ENCODE measurements at places on chromosomes 5 and 9.
A peak's percentile ranks its signal among the peaks of the same experiment; 100 is the strongest.

DNA sequence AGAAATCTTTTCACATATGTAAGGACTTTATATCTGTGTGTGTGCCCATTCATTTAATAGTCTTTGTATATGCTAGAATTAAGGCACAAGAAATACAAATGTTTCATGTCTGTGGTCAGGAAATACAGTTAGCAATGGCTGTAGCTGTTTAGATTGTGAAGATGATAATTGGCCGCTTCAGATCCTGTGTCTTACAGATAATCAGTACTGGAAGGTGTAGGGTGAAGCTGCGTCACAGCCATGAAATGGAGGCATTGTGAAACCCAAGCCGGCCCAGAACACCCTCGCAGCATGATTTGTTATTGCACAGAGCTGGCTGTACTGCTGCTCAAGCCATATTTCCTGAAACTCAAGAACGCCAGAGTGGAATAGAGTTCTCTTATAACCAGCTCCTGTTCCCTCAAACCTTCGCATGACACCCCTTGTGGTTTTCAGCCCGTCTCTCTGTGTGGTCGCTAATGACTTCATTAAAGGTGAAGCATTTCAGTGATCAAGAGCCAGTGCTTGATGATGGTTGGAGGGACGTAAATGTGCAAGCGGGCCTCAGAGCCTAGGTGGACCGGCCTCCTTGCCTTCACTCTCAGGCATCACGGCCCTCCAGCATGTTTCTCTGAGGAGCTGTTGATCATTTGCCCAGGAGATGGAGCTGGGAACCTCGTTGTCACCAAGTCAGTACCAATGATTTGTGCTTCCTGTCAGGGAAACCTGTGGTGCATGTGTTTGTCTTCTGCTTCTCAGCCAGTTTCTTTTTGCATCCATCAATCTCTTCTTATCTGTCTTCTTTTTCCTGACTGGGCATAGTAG is 80.1 kb downstream of the F2RL2 start:
- peak; percentile 3 for DNase-seq

- peak; percentile 13 for DNase-seq
Observed at GRCh38 chr5:2039180-2039531, 156.4 kb upstream of the IRX4 start.

DNA sequence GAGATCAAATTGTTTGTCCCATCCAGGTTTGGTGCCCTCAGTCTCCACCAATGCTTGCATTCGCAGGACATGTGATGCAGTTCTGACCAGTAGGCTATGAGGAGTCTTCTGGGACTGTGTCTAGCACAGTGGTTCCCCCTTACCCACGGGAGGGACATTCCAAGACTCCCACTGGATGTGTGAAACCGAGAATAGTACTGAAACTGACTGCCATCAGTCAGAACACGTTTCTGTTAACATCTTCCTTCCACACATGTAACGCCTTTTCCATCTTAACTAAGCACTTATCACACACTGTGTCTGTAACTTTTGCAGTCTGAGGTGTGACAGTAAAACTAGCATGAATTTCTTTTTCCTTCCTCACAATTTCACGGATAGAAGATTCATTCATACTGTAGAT is 74.7 kb downstream of the PTTG1 start:
- DNase-seq = no peak

GRCh38 chr9:5909976-5910375 is 19.3 kb downstream of the MLANA start:
- DNase-seq = no peak

DNA sequence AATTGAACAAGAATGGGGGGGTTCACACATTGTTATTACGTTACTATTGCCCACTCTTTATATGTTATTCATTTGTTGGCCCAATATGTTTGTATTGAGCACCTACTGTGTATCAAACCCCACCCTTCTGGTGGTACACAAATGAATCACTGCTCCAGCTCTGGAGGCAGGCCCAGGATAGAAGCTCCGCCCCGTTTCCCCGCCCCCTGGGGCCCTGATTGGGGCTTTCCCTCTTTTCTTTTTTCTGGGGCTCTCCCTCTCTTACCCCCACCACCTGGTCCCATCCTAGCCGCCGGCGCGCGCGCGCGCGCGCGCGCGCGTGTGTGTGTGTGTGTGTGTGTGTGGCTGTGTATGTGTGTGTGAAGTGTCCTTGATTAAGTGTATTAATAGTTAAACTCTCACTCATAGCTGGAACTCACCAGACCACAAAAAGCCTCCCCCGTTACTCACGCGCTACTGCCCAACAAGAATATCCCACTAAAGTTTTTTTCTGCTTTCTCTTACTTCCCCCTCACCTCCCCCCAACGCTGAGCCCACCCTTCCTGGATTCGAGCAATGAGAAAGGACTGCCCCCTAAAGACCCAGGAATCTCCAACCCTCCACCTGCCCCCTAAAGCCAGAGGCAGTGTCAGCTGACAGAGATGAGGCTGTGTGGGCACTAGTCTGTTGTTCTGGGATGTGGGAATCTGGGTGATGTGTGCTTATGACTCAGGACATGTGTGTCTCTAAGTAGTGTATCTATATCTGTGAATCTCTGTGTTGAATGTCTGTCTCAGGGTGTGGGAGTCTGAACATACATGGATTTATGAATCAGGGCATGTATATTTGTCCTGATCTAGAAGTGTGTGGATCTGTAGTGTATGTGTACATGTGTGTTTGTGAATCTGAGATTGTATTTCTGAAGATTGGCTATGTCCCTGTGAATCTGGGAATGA is 4.0 kb downstream of the CXXC5 start:
- DNase-seq = peak; percentile 95

Measured in spinal cord (tissue), 10 donors.